Kidney (tissue), 22 donors: ENCODE measurements at places on chromosomes 2 and 18.
A peak's percentile ranks its signal among the peaks of the same experiment; 100 is the strongest.

- DNase-seq: no peak
Measured at GRCh38 chr2:127637236-127637630, 8.7 kb upstream of the GPR17 start.

- no peak for DNase-seq
Measured at GRCh38 chr2:155842103-155842502, 490.4 kb downstream of the NR4A2 start.

DNA sequence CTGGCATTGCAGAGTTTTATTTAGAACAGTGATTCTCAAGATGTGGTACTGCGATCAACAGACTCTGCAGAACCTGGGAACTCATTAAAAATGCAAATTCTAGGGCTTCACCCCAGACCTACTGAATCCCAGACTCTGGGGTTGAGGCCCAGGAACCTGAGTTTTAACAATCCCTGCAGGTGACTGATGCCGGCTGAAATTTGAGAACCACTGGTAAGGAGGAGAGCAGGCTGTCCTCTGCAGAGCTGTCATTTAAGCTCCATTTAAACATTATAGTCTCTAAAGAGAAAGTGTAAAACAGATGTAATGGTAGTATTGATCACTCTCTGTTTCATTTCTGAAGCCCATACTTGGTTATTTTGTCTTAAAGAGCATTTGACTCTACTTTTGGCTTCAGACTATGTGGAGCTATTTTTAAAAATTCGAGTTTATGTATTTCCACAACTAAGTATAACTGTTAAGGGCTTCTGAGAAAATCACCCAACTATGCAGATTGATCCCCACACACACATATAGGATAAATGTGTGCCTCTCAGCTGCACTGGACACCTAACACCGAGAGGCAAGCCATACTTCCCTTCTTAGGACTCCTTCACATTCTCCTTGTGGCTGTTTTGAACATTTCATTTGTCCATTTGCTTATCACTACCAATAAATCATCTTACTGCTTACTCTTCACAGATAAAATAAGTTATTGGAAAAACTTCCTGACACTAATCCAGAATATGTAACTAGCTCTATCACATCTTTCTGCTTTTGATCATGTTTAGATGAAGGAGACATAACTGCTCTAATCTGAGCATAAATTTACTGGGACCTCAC, 487.5 kb downstream of the DLGAP1 start:
- no peak for DNase-seq

DNA sequence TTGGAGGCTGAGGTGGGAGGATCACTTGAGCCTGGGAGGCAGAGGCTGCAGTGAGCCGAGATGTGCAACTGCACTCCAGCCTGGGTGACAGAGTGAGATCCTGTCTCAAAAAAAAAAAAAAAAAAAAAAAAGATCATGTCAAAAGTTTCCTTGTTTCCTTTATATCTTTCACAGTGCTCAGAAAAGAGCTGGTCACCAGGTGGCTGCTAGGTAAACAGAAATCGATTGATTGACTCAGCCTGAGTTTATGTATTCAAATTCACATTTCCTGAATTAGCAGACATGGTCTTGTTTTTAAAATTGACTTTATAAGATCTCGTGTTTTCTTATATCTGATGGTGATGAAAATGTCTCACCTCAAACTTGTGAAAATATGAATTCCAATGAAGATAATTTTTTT, 261.8 kb upstream of the FANCL start:
- no peak for DNase-seq

GRCh38 chr2:171225302-171225980, 64.7 kb upstream of the TLK1 start:
- DNase-seq: no peak

DNA sequence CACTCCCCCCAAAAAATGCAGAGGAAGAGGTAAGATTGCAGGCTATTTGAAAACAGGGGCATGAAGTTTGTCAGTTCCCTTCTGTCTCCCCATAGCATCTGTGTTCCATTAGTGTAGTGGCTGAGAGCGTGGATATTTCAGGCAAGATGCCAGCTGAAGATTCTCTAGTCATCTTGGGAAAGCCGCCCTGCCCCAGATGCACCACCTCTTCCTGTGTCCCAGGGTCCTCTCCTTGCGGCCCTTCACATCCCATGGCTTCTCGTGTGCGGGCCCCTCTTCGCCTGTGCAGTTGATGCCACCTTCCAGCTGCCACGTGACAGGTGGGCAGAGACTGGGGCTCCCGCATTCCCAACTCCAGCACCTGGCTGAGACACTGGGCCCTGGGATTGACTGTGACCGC, 16.1 kb downstream of the TMEM127 start:
- no peak for DNase-seq

- DNase-seq: no peak
Measured at GRCh38 chr2:70715071-70715985, 52.7 kb downstream of the ADD2 start.

- DNase-seq: no peak
Measured at GRCh38 chr2:85712849-85713612, 18.9 kb downstream of the GNLY start.

GRCh38 chr18:60675801-60676200, 303.2 kb upstream of the MC4R start:
- no peak for DNase-seq

DNA sequence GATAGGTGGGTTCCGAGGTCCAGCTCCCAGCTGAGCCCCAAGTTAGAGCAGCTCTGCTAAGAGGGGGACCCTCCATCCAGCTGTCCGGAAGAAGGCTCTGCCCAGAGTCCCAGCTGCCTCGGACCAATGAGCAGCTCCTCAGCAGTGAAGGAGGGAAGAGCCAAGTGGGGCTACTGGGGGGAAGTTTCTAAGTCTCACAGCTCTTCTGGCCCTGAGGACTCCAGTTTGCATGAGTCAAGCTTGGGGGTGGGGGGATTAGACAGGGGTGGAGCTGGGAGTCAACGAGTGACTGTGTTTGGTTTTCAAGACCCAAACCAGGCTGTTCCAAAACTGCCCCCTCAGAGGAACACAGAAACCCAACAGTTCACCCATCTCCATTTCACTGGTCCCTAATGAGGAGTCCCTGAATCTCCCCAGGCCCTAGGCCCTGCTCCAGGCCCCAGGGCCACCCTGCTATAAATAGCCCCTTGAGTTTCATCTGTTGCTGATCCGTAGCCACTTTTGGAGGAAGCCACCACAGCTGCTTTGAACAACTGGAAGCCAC, 100.9 kb downstream of the TNS1 start:
- no peak for DNase-seq

DNA sequence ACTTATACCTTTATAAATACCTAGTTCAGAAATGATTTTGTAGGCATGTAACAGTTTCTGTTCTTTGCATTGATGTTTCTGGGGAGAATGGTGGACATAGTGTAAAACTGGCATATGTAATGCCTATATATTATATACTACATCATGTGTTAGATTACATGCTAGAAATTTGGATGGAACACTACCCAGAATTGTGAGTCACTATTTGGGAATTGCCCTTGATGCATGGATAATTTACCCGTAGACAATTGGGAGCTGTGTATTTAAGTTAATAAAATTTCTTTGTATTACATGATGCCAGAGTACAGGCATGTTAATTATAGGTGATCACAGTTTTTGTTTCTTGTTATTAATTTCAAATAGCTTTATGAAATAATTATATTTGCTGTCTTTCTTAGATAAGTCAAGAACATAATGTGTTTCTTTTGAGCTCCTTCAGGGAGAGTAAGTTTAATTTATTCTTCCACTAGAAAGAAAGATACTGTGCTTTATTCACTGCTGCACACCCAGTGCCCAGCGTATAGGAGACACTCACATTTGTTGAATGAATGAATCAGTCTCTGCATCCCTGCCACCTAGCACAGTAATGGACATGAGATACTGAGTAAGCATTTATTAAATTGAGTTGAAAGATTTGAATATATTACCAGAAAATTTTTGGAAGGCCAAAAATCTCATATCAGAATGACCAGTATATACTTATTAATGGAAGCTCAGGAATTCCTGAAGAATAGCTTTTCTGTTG, 16.9 kb downstream of the ACSL3 start:
- DNase-seq: no peak

DNA sequence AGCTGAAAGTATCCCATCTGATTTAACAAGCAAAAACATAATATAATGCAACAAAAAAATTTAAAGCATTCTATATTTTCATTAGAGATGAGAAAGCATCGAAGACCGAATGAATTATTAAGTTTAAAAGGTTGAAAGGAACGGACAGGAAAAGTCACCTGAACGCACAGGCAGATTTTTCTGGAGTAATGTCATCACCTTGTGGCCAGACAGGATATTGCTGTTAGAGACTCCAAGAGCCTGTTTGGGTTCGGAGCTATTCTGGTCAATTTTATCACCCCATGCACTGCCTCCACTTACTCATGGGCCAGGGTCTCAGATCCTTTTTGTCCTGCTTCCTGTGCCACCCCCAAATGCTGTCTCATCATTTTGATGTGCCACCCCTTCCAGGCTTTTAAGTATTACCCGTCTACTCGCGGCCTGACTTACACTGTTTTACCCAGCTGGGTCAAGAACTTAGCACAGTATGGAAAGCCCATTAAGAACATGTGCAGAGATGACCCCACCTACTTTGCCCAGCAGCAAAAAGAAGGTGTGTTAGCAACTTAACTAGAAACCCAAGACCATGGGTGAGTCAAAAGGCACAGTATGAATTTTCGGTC, 27.3 kb downstream of the GKN2 start:
- no peak for DNase-seq

GRCh38 chr2:137928547-137929518, 35.4 kb upstream of the HNMT start:
- no peak for DNase-seq

- no peak for DNase-seq
Measured at GRCh38 chr18:43393174-43393573, 115.9 kb upstream of the SYT4 start.

DNA sequence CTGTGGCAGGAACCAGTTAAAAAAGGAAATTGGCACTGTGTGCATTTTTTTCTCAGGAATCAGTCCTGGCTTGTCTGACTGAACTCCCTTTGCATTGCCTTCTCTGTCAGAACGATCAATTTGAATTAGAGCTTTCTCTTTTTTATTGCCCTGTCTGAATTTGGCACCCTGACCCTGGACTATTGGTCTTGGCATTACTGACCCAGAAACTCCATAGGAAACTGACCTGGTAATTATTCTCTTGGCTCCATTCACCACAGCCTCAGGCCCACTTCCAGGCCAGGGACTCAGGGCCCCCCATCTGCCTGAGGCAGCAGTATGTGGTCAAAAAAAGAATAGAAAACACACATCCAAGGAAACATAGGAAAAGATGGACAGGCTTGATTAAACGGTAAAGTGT, 32.0 kb upstream of the CCDC88A start:
- DNase-seq: no peak

GRCh38 chr2:129765678-129766351, 213.7 kb upstream of the RAB6C start:
- peak; percentile 62 for DNase-seq

- DNase-seq: no peak
Measured at GRCh38 chr18:666177-666576, 8.7 kb downstream of the TYMS start.

- no peak for DNase-seq
Measured at GRCh38 chr2:49028101-49028500, 126.2 kb downstream of the FSHR start.

GRCh38 chr18:41828137-41828536, 126.9 kb upstream of the PIK3C3 start:
- peak; percentile 28 for DNase-seq

GRCh38 chr18:23990474-23991410, 23.8 kb upstream of the TTC39C start:
- no peak for DNase-seq

DNA sequence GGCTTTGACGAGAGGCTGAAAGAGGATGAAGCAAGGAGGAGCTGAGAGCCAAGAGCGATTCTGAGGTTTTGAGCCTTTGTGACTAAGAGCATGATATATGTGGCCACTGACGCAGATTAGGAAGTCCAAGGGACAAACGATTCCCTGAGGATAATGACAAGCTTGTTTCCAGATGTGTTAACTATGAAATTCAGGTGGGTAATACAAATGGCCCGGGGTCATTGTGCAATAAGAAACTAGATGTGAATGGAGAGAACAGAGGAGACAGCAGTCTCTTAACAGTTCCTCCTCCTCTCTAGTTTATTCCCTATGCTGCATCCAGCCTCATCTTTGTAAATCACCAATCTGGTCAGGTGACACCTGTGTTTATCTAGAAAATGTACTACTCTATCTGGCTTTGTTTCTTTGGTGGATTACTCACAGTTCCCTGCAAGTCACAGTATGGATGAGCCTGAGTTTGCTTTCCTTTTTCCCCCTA, 84.2 kb downstream of the SOCS6 start:
- DNase-seq: no peak

GRCh38 chr18:57803103-57803969, at the start of gene ATP8B1:
ATP8B1 (minus strand) TSS chr18:57803315; CDS start chr18:57731807, 71,508 bp downstream.
- peak; percentile 92 for DNase-seq

DNA sequence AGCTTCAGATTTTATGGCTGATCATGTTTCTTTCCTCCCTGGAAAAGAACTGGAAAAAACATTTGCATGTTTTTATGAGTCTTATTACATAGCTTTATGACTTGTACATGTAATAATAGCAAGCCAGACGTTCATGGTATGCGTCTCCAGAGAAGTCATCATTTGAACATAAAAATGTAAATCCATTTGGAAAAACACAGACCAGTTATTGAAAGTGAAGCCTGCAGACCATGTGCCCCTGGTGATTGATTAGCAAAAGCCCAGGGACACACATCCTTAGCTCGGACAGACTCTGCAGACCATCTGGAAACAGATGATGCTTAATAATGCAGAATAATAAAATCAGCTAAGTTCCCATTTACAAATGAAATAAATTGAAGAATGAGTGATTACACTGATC, 283.1 kb downstream of the TDRD15 start:
- no peak for DNase-seq

DNA sequence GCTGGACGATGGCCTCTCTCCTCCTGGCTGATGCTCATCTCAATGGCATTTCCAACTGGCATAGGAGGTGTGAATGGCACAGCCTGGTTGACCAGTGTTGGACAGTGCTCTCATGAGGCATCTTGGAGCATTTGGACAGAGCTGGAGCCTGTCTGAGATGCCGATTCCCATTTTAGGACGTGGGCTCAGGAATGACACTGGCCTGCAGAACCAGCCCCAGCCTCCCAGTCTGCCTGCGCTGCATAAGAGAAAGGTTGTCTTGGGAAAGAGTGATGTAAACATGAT, 118.2 kb upstream of the COPS8 start:
- DNase-seq: no peak

DNA sequence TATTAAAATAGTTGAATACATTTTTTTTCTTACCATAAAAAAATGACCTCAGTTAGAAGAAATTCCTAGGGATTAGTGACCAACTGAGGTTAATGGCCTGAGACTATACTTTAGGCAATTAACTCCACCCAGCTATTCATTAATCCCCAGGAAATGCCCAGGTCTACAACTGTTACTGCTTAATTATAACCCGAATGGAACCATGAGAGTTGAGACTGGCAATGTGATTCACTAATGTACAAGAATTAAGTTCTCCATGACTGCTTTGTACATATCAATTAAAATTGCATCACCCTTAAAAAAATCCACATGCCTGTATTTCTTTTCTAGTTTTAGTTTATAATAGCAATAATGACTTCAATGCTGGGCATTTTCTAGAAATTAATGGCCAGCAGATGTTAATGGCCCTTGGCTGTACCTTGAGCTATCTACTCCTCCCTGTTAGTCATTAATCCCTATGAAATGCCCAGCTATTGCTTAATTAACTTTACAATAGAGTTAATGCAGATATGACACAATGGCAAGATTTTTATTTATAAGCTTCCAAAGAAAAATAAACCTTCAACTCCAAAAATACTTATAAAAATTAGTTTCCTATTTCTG, 44.1 kb downstream of the ERBB4 start:
- no peak for DNase-seq
